Renal pelvis (tissue), 12 donors: ENCODE measurements at places on chromosomes 3 and 15.
A peak's percentile ranks its signal among the peaks of the same experiment; 100 is the strongest.

DNA sequence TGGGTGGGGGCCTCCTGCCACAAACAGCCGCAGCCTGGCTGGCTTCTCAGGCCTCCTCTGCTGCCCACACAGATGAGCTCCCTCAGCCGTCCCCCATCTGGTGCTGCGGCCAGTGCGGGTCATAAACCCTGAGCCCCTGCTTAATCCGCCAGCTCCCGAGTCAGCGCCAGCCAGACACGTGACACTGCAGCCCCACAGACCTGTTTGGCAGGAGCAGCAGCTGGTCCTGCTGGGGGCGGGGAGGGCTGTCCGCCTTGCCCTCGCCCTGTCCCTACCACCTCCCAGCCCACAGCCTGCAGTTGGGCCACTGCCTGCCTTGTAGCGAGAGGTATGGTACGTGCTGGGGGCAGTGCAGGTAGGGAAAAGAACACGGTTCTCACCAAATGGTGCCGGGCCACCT is 86.2 kb downstream of the IQSEC1 start:
- DNase-seq: peak; percentile 43

DNA sequence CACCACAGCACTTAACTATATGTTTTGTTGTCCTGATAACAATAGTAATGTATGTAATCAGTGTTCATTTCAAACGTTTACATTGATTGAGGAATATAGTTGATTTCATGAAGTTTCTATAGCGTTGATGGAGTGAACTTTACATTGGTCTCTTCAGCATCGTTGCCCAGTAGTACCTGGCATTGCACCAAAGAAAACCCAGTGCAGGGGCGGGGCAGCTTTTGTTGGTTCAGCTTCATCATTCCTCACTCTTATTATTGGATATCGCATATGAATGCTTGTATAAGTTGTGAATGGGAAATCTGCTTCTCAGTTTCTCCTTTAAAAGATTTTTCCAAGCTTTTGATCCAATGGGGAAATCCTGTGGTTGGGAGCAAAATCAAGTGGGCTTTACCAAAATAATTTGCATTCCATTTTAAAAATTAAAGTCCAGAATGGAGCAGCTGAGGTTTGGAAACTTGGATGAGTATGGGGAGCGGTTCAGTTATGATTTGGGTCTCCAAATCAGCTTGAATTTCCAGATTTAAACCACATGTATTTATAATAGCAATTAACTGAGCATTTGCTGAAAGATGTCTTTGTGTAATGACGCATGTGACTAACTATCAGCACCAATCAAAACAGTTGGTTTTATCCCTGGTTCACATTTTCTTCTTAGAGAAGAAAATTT is 213.7 kb downstream of the ALCAM start:
- no peak for DNase-seq

DNA sequence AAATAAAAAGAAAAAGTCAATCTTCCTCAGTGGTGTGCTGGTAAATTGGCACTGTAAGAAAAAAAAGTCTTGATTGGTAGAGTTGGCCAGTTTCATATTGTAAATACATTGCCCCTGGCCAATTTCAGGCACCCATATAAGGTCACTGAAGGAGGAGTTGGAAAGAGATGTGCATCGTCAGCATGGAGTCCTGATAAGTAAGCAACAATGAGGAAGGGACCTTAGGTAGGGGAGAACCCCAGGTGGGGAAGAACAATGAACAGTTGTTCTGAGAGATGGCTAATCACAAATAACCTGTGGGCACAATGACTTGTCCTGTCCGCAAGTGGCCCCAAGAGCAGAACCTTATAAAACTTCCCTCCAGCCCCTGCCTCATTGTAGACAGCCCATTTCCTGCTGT is 8.6 kb upstream of the CYP8B1 start:
- DNase-seq: no peak

DNA sequence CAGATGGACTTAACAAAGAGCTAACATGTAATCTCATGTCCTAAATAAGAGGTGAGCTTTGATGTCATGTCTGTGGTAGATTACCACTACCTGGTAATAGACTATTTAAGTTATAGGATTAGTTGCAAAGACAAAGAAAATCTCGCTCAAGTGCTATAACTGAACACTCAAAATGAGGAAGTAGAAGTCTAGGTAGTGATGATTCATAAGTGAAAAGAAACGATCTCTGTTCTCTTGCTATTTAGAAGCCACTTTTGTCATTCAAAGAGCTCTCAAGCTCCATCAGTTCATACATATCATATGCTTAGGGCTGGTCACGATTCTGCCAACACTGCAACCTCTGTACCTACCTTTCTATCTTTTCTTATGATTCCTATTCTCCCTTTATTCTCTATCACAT is 110.9 kb downstream of the EDEM1 start:
- no peak for DNase-seq

DNA sequence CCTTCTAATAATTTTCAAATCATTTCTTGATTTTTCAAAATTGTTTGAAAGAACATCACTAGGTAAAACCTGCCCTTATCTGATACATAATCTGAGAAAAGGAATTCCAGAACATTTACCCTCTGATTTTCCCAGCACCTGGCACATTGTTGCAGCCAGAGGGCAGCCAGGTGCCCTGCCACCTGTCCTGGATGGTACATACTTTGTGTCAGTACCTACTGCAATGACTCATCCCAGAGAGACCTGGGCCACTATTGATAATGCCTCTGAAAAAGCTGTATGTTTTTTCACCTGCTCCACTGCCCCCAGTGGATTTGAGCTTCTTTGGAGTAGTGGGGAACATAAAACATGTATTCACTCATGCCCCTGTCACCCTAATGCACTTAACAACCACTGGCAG is 648.9 kb upstream of the GBE1 start:
- DNase-seq: no peak

- DNase-seq: no peak
These were observed 87.0 kb downstream of the CFAP44 start for GRCh38 chr3:113354307-113354706.

DNA sequence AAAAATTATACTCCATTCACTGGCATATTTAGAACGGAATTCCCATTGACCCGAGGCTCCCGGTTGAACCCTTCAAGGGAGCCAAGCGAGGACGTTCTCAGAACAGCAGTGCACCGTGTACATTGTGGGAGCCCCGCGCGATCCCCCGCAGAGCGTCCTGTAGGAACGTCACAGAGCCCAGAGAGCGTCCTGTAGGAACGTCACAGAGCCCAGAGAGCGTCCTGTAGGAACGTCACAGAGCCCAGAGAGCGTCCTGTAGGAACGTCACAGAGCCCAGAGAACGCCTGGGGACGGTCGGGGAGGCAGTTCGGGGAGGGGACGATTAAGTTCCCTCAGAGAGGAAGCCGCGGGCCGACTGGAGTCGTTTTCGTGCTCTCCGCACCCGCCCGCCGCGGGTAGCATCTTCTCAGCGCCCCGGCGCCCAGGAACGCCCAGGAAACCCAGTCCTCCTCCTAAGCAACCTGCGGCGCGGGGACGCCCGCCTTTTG is 506 bp upstream of the ATP1B3 start:
- DNase-seq: no peak

- DNase-seq: no peak
These were observed 81.2 kb downstream of the NEK11 start for GRCh38 chr3:131107637-131108433.

- DNase-seq: no peak
These were observed 10.5 kb downstream of the TTC23 start for GRCh38 chr15:99238849-99239248.

- no peak for DNase-seq
These were observed 6.0 kb downstream of the DIPK2A start for GRCh38 chr3:143977341-143978262.

DNA sequence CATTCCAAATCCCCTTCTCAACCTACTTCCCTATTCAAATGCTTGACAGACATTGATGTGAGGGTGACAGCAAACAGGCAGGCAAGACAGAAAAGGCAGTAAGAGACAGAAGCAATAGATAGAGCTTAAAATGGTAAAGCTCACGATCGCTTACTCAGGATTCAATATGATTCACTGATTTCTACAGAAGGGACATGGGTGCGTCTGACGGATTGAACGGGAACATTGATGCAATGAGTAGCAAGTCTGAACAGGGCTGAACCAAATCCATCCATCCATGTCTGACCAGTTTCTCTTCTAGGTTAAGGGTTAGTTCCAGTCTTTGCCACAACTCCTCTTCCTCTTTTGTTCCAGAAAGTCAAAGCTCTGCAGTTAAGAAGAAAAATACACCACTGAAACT is 35.1 kb downstream of the P2RY1 start:
- DNase-seq: no peak

GRCh38 chr3:133211449-133211848 is 173.3 kb downstream of the TMEM108 start:
- DNase-seq: no peak

GRCh38 chr3:44078863-44079262 is 162.8 kb upstream of the TOPAZ1 start:
- DNase-seq: no peak

DNA sequence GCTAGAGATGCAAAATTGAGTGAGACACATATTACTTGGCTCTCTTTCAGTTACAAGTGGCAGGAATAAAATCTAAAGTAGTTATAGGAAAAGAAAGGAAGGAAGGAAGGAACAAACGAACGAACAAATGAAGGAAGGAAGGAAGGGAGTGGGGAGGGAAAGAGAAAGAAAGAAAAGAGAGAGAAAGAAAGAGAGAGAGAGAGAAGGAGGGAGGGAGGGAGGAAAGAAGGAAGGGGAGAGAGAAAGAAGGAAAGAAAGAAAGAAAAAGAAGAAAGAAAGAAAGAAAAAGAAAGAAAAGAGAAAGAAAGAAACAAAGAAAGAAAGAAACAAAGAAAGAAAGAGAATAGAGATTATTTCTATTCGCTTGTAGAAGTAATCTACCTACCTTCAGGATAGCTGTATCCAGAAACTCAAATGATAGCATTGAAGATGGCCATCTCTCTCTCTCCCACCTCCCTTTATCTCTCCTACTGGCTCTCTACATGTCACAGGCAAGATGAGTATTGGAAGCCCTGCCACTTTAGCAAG is 229.7 kb upstream of the TLE3 start:
- no peak for DNase-seq

- DNase-seq: no peak
These were observed 2.4 kb downstream of the ANAPC13 start for GRCh38 chr3:134483195-134483900.
